Right lung (tissue), 10 donors: ENCODE measurements at places on chromosomes 1 and 21. TPM values are rescaled to one million over a fixed set of nuclear protein-coding genes. Genes with fewer than 3 reads are reported as not detected.

- no peak for DNase-seq
These were observed 8.8 kb upstream of the GBP6 start for GRCh38 chr1:89355056-89355455.

- no peak for DNase-seq
These were observed 67.2 kb upstream of the RUNX3 start for GRCh38 chr1:24996983-24997893.

GRCh38 chr1:182128502-182128901, 67.0 kb upstream of the ZNF648 start:
- no peak for DNase-seq

GRCh38 chr1:196381544-196381943, 226.7 kb downstream of the KCNT2 start:
- no peak for DNase-seq

GRCh38 chr1:41414296-41414695, 53.1 kb downstream of the FOXO6 start:
- no peak for DNase-seq

GRCh38 chr1:32063261-32063681, 9.5 kb upstream of the TMEM39B start:
- DNase-seq: peak; percentile 36

CASQ1 gene
- polyA plus RNA-seq: 33.0 TPM

RAP1GAP gene
- polyA plus RNA-seq: 47.0 TPM
